ENCODE measurements at places on chromosomes 2 and 18. TPM values are rescaled to one million over a fixed set of nuclear protein-coding genes. Genes with fewer than 3 reads are reported as not detected.

DNA sequence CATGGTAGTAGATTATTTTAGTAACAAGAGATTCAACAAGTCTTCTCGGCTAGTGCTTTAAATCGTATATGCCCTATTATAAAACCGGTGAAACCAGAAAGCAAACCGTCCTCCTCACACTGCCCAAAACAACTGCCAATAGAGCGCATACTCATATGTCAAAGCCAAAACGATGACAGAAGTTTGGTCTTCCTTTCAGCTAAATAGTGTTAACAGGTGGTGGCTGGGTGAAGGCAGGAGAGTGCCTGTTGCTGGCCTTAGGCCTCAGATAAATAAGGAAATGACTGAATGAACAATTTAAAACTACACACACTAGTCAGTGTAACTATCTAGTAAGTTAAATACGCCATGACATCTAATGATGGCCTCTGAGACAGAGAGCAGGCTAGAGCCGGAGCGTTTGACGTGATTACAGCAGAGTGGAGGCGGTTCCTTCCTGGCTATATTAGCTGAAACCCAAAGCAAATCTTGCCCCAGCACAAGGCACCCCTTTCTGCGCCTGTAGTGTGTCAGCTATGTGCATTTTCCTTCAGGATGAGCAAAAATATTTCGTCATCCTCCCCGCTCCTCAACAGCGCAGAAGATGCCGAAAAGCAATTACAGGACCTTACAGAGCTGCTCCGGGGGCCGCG lies 1.6 kb downstream of the LONRF2 start:
- no peak for DNase-seq
- H3K4me1 ChIP-seq = no peaks in the 10 kb centered on the region
- H3K27me3 ChIP-seq = no peaks in the 10 kb centered on the region

DNA sequence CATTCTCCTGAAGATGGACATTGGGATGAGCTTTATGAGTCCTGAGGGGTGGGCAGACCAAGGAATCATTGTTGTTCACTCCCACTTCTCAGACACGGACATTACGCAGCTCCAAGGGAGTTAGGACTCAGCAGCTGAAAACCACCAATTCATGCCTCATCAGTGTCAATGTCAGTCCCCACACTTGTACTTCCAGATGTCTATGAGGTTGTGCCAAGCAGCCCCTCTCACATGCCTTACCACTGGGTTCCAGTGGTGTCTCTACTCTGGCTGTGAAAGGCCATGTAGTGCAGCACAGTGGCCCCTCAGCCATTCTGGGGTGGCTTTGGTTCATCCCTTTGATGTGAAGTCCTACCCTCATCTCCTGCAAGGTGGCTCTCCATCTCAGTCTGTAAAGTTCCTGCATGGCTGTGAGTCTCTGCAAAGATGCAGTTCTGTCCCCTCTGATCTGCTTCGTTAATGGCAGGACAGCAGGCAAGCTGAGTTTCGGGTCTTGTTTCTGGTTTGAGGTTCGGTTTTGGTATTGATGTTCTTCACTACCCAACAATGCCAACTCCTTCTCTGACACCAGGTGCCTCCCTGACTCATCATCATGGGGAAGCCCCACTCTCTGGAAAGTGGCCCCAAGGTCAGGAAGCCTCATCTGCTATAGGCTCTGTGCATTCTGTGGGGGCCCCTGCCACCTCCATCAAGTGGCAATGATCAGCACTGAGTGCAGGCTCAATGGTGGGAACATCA lies 14.0 kb upstream of the COL6A3 start:
- no peaks in the 10 kb centered on the region for H3K4me1 ChIP-seq
- peak; percentile 22 for DNase-seq
- H3K36me3 ChIP-seq = no peaks in the 10 kb centered on the region
- H3K27ac ChIP-seq = no peak overlapping the region

DNA sequence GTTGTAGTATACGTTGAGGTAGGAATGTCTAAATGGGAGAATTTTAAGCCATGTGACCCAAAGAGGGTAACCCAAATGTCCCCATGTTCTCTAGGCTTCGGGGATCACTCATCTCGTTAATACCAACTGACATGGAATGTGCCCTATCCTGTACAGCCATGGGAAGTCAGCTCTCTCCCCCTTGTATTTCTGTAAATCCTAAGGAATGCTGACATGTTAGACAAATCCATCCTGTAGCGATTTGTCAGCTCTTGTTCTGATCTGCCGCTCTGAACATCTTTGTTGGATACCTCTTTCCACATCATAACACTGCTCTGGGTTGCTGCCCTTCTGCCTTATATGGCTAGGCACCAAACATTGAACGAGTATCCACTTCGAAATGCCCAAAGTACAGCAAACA lies 350.6 kb downstream of the RND3 start:
- H3K36me3 ChIP-seq = no peaks in the 10 kb centered on the region
- no peaks in the 10 kb centered on the region for H3K27me3 ChIP-seq
- no peaks in the 10 kb centered on the region for H3K4me1 ChIP-seq

DNA sequence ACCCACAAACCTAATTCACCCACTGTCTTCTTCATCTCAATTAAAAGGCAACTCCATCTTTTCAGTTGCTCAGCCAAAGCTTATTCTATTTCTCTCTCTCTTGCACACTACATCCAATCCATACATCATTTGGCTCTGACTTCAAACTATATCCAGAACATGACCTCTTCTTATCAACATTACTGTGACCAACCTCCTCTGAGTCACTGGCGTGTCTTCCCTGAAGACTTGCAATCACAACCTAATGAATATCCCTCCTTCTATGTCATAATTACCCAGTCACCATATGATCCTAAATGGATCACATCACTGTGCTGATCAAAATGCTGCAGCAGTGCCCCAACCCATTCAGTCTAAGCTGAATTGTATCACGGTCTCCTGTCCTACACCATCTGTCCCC lies 22.6 kb upstream of the SULT1C3 start:
- no peaks in the 10 kb centered on the region for H3K36me3 ChIP-seq
- H3K27me3 ChIP-seq = no peaks in the 10 kb centered on the region
- DNase-seq = no peak
- H3K27ac ChIP-seq = no peak overlapping the region

Gene CABLES1
- 25.7 TPM for total RNA-seq

Gene FASTKD1
- 24.2 TPM for total RNA-seq

Measured in aorta (tissue), 5 donors.